ENCODE measurements at places on chromosomes 4 and X.

DNA sequence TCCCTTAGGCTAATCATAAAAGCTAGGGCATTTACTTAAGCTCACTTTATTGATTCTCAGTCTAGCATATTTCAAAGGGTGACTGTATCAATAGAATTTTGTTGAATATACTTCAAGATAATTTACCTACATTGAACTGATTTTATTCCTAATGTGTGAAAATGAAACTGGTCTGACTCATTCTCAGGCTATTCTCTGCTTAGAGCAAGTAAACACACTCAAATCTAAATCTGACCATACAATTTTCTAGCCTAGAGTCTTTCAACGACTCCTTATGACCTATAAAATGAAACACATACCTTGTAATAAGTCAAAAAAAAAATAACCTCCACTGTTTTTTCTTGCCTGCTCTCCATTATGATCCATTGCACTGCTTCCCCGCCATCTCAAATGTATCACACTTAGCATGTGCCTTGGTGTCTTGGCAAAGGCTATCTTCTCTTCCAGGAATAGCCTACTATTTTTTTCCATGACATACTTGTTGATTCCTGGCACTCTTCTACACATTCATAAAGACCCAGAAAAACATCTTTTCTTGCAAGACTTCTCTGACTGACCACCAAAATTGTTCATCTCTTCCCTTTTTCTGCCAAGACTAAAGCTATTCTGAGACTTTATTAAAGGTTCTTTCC, 965.1 kb upstream of the HS3ST1 start:
- no peak for DNase-seq

GRCh38 chr4:52588771-52589591, 70.1 kb downstream of the USP46 start:
- no peak for DNase-seq

DNA sequence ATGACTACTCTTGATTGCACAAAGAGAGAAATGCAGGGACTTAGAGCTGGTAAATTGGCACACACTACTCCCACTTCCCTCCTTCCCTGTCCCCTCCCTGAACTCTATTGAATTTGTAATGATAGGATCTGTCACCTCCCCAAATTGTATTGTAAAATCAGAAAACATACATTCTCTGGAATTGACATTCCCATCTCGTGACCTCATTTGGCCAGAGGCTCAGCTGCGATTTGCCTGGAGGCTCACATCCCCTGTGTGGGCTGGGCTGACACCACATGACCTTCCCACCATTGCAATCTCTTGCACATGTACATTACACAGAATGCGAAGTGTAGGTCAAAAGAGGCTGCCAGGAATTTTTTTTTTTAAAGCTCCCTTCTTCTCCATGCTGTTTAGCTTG, 172.1 kb downstream of the MID1IP1 start:
- no peak for DNase-seq

- DNase-seq, result no peak
Observed at GRCh38 chrX:2892816-2893215, 36.3 kb downstream of the ARSD start.

GRCh38 chr4:172750910-172751309, 417.7 kb upstream of the GALNT7 start:
- no peak for DNase-seq

GRCh38 chr4:183807420-183808096, 97.5 kb upstream of the STOX2 start:
- no peak for DNase-seq

DNA sequence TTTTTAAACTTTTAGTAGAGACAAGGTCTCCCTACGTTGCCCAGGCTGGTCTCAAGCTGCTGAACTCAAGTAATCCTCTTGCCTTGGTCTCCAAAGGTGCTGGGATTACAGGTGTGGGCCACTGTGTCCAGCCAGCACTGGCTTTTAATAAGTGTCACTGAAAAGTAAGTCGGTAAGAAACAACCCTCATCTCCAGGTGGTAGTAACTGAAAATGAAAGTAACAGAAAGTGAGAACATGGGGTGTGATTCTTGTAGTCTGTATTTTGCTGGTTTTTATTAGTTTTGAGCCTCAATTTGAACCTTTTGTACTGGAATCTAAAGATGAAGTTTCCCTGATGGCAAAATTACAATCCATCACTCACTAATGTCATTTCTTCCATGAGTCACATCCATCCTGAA, 238.1 kb upstream of the AGA start:
- no peak for DNase-seq

- DNase-seq, result no peak
Observed at GRCh38 chr4:26360273-26360672, 39.5 kb downstream of the RBPJ start.

DNA sequence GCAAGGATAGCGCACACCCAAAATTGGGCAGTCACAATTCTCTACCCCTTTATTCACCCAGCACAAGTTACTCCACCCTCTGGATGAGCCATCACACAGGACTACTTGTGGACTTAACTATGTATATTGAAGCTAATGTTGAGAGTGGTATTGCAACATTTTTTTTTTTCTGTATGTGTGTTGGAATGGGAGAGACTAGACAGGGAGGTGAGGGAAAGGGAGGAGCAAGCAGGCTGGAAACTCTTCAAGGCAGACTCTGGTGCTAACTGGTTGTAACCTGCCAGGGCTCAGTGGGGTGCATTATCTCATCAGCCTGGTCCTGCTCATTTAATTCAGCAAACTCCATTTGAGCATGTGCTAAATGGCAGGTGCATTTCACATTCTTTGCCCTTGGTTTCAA, 18.4 kb upstream of the CWH43 start:
- DNase-seq, result no peak

- DNase-seq, result no peak
Observed at GRCh38 chrX:27336466-27337091, 126.6 kb downstream of the PPP4R3C start.

DNA sequence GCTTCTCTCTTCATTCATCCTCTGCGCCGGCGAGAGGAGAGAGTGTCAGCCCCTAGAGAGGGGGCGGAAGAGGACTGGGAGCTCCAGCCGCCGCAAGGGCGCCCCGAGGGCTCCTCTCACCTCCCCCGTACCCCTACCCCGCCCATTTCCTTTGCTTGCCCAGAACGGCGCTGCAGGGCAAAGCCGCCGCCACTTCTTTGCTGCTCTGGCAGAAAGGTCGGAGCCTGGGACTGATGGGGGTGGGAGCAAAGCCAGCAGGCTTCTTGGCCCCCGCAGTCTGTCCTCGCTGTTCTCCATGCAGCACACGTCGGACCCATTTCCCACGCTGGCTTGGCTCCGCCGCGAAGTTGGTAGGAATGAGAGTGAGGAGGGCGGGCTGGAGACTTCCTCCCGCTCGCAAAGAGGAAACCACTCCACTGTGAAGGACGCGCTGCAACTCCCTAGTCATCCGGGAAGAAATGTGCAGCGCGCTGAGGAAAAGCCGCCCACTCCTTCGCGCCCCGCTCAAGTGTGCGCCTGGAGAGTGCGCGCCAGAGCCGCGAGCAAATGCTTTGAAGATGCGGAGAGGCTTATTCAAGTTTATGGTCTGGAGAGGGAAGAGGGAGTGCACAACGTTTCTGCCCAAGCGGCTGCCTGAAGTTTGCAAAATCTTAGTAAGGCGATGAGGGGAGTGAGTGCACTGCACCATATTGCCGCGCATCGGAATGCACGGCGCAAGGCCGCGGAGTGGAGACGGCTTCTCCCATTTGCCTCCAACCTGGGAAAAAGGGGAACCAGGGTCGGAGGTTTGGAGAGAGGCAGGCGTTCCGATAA, 2.8 kb upstream of the PCDH7 start:
- no peak for DNase-seq

- no peak for DNase-seq
Observed at GRCh38 chr4:173332021-173332487, 2.1 kb downstream of the HMGB2 start.

DNA sequence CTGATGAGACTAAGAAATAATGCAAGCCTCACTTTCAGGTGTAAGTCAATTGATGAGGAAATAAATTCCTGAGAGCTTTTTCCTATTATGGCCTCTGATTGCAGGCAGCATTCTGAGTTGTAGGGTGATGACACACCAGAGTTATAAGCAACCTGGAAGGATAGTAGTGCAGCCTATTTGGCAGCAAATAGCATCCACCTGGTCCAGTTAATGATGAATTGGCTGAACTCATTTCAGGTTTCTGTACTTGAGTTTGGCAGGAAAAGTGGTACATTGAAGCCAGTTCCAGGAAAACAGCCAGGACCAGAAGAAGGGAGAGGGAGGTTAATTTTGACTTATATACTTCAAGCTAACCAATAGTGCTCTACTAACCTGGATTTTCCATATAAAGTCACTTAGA, 316.8 kb downstream of the NAF1 start:
- no peak for DNase-seq

GRCh38 chr4:74437866-74438265, 7.1 kb upstream of the AREG start:
- no peak for DNase-seq

DNA sequence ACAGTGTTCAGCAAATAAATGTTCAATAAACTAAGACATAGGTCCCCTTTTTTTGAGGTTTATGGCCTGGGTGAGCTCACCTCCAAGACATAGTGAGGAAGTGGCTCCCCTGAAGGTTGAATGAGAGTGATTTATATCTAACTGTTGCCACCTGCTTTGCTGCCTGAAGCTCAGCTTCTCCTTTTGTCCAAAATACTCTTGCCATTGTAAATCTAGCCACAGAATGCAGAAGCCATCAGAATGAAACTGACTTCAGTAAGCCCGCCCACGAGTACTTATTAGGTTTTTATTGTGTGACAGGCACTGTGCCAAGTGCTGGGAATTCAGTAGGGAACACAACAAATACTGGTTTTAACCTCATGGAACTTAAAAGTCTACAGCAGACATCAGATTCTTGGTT, 18.0 kb downstream of the SPINK2 start:
- DNase-seq, result no peak

GRCh38 chrX:66051980-66052379, 12.1 kb upstream of the VSIG4 start:
- no peak for DNase-seq

- no peak for DNase-seq
Observed at GRCh38 chr4:99624141-99624719, 33.4 kb downstream of the C4orf54 start.

DNA sequence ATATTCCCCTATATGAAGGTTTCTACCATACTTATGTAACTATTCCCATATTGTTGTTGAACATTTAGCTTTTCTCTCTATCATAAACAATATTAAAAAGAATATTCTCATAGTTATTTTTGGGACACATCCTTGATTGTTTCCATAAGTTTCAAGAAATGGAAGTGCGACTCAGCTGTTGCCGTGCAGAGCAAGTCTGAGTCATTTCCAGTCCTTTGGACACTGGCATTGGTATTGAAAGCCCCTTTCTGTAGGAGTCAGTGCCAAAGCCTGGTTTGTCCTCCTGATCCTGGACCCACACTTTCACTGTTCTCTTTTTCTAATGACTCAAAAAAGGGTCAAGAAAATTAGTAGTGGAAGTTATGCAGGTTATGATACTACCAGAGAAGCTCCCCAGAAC, 108.3 kb upstream of the DIAPH2 start:
- DNase-seq, result no peak

DNA sequence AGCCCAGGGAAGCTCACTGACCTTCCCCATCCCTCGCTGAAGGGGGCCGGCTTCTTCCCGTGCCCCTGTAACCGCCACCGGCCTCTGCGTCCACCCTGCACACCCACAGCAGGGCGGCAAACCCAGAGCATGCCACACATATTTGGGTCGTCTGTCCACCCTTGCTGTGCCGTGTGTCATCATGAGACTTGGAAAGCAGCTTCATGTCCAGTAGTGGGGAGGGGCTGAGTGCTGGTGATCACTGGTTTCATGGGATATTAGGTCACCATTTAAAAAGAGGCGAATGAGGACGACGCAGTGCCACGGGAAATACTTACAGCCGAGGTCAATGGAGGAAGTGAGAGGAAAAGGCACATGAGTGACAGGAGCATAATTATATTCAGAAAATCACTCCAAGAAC, 74.8 kb downstream of the HTRA3 start:
- DNase-seq, result no peak

DNA sequence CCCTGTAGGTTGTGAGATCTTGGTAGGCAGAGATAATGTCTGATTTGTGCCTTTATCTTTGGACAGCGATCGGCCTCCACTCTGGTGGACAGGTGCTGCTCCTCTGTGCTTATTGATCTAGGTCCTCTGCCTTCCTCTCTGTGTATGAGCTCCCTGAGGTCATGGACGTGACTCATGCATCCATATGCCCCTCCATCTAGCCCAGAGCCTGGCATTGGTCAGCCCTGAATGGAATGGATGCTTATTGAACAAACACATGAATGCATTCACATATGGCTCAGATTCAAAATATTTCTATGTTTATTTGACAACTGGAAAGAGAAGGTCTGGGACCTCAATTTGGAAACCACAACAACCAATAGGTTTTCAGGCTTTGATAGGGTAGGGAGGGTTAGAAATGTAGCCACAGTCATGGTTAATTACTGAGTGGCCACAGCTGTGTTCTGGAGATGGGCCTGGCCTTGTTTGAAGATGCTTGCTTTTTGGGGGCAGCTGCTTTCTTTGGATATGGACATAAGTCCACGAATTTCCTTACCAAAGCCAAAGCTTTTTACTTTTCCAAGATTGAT, 76.2 kb downstream of the SEL1L3 start:
- DNase-seq, result no peak

- no peak for DNase-seq
Observed at GRCh38 chr4:140901736-140902336, 145.7 kb upstream of the TBC1D9 start.

GRCh38 chr4:86493460-86493859, 100.7 kb upstream of the PTPN13 start:
- no peak for DNase-seq

GRCh38 chr4:65341557-65341956, 328.7 kb downstream of the EPHA5 start:
- no peak for DNase-seq

- no peak for DNase-seq
Observed at GRCh38 chrX:81232218-81232617, 30.3 kb downstream of the SH3BGRL start.

DNA sequence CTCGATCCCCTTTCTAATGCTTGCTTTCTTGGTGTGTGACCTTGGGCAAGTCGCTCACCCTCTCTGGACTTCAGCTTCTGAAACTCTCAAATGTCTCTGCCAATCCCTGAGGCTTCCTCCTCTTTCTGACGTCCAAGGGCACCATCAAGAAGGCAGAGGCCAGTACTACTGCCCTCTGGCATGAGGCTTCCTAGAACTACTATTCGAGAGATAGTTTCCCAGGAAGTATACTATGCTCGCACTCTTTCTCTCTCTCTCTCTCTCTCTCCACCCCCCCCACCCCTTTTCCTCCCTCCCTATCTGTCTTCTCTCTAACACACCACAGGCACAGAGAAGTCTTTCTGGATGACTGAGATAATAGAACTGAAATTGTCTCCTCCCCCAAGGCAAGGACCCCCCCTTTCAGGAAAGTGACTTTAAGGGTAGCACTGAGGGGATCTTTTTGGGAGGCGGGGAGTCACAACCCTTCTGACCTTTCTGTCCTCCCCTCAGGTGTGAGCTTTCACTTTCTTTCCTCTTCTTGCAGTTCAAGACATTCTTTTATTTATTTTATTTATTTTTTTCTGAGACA, 20.0 kb upstream of the BCOR start:
- DNase-seq, result no peak

GRCh38 chr4:17846266-17846665, 35.5 kb downstream of the NCAPG start:
- DNase-seq, result no peak

All from iPS DF 19.7 (cell line).